Effector memory CD8-positive, alpha-beta T cell (primary cell): ENCODE measurements at places on chromosomes 16 and 17.

DNA sequence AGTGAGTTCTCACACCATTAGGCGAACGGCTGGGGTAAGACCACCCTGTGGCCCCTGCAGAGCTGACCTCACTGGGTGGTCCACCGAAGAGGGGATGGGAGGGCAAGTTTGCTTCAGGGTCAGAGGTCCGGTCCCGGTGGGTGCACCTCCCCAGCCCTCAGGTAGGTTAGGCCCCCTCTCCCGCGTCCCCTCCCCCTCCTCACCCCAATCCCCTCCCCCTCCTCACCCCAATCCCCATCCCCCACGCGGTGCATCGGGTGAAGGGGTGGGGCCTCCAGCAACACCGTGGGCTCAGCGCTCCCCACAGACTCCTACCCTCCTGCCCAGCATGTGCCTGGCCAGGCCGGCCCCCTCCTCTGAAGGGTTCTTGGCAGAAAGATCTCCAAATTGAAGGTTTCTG, 13.4 kb downstream of the MCRIP1 start:
- no peak for DNase-seq

DNA sequence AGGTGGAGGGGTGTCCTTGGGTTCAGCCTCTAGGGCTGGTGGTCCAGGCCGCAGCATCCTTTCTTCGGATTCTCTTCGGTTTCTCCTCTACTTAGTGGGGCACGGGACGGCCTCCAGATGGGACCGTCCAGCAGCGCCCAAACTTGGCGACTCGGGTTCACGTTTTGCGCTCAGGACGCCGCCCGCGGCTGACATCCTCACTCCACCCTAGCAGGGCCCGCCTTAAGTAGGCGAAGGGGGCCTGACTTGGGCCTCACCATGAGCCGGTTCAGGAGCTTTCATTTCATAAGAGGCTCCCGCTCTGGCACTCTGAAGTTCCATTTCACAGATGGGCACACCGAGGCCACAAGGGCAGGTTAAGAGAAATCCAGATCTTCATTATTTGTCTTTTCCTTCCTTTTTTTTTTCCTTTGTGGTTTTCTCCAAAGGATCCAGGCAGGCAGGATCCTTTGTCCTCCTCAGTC, 141.2 kb downstream of the SEC14L1 start:
- no peak for DNase-seq

DNA sequence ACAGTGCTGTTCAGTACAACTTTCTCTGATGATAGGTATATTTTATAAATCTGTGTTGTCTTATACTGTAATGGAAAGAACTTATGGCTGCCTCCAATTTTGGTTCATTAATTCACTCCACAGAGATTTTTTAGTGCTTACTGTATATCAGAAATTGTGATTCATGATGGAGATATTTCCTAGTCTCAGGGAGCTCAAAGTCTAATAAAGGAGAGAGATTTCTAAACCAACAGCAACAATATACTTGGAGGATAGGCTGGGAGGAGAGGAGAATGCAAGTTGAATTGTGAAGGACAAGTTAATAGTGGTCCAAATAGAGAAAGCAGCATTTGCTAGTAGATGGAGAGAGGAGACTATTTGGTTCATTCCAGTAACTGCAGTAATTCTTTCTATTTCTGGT, 63.5 kb downstream of the TANC2 start:
- DNase-seq, result no peak

- no peak for DNase-seq
Measured at GRCh38 chr16:50441486-50442157, 72.8 kb upstream of the BRD7 start.

- DNase-seq, result no peak
Measured at GRCh38 chr16:75621170-75621477, 2.0 kb downstream of the ADAT1 start.

GRCh38 chr17:78313735-78314648, 45.9 kb downstream of the SOCS3 start:
- DNase-seq, result peak; percentile 55

- no peak for DNase-seq
Measured at GRCh38 chr17:260944-261343, 79.5 kb upstream of the DOC2B start.
